Activated CD8-positive, alpha-beta T cell treated with anti-CD3 and anti-CD28 coated beads, Interleukin-2, amount 10 ng/mL, durations not matched to agents 7 days and 5 days (primary cell): ENCODE measurements at places on chromosomes 2 and 18. TPM values are rescaled to one million over a fixed set of nuclear protein-coding genes. Genes with fewer than 3 reads are reported as not detected.
A peak's percentile ranks its signal among the peaks of the same experiment; 100 is the strongest.

GRCh38 chr2:203997980-203998809 lies 61.6 kb downstream of the ICOS start:
- H3K4me3 ChIP-seq = peak overlapping the region; percentile 8
- H3K27ac ChIP-seq = no peak overlapping the region
- H3K4me1 ChIP-seq = peaks cover 53% of the 10 kb centered on the region
- H3K27me3 ChIP-seq = no peaks in the 10 kb centered on the region

DNA sequence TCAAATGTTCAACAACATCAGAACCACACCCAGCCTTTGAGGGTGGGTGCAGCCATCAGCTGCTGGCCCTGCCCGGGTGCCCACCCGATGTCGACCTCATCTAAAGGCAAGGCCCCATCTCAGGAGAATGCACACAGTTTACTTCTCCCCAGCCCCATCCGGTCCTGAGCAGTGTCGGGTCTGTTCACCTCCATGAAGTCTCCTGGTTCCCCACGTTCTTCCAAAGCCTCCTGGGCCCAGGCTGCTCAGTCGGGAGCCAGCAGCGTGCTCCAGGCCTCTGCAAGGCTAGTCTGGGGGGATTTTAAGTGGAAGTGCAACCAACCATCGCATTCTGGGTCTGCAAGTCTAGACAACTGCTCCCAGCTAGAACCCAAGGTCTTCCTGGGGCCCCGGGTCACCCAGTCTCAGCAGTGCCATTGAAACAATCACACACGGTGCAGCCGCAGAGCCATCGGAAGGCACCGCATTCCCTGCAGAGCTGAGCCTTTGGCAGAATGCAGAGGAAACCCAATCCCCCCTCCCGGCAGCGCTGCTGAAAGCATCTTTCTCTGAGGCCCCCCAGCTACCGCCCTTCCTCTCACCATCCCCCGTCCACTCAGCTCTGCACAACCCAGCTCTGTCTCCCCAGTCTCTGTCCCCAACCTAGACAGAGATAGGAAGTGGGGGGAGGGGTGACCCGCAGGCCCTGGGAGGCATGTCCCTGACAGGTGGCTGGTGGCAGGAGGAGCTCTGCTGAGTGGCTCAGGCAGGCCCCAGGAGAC lies 8.5 kb downstream of the ESPNL start:
- peaks cover 22% of the 10 kb centered on the region for H3K4me1 ChIP-seq
- H3K27ac ChIP-seq = peak overlapping the region; percentile 68
- H3K27me3 ChIP-seq = peaks cover 3% of the 10 kb centered on the region
- H3K36me3 ChIP-seq = no peaks in the 10 kb centered on the region
- DNase-seq = peak; percentile 62

GRCh38 chr2:7031547-7032245 lies 114.5 kb downstream of the RNF144A start:
- peaks cover 10% of the 10 kb centered on the region for H3K4me1 ChIP-seq
- no peak for DNase-seq
- H3K36me3 ChIP-seq = peaks cover 73% of the 10 kb centered on the region
- H3K27ac ChIP-seq = peak overlapping the region; percentile 21
- H3K27me3 ChIP-seq = no peaks in the 10 kb centered on the region

GAD1 gene
- total RNA-seq = 2.2 TPM

SNRNP27 gene
- 53.0 TPM for total RNA-seq

SERPINB10 gene
- total RNA-seq = not detected
